ENCODE measurements at places on chromosomes 7 and 10.

DNA sequence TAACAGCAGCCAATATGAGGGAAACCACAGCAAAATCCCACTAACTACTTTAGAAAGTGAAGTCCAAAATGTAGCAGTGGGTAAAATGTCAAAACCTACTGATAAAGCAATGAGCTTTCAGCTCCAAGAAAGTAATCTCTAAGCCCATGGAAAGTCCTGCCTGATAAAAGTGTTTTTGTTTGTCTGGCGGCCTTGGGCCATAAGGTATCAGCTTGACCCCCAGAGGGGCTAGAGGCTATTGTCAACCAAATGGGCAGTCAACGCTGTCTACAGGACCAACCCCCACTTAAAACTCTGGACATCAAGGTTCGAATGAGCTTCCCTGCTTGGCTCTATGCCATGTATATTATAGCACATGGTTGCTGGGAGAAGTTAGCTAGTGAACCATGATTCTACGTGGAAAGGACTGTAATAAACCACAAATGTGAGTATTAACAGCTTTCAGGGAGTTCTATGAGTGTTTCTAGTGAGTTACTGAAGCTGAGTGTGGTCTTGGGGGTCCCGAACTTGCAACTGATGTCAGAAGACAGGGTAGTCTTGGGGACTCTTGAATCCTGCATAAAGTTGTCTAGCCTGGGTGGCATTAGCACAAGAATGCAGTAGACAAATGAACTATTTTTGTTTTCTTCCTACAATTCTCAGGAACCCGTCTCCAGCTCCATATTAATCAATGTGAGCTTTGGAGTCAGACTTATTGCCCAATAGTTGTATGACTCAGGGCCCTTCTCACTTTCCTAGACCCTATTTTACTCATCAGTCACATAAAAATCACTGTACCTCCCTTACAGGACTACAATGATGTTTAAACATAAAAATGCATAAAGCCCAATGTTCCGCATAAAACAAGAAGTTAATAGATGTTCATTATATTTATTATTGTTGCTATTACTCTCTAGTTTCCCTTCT is 164.9 kb downstream of the DGKI start:
- no peak for DNase-seq

DNA sequence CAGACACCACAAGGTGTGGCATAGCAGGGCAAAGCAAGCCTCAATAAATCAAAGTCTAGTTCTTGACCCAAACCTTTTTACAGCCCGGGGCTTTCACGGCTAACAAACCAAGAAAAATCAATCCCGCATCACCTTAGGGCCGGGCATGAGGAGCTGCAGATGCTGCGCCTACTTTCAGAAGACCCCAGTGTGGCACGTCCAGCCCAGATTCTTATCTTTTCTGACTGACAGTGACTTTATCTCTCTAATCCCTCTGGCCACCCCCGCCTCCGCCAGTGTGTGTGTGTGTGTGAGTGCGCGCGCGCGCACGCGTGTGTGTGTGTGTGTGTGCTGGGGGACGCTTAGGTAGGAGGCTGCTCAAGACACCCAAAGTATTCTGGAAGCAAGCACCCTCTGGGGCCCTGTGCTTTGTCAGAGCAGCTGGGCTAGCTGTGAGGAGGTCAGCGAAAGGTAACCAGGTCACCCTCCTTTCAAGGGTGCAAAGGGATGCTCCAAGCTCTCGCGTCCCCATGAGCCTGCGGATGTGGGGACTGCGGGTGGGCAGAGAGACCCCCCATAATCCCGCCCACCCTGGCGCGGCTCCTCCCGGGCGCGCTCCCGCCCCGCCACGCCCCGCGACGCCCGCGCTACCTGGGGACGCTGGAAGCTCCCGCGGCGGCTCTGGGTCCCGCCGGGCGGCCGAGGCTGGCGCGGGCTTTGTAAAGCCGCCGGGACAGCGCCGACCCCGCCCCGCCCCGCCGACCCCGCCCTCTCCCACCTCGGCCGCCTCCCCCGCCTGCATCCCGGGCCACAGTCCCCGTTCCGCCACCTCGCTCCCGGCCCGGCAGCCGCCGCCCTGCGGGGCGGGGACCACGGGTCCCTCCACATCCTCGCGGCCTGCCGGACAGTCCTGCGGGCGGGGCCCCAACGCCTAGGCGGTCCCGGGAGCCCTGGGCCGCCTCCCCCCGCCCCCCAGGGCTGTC is 57.1 kb upstream of the RHOBTB1 start:
- peak; percentile 93 for DNase-seq

DNA sequence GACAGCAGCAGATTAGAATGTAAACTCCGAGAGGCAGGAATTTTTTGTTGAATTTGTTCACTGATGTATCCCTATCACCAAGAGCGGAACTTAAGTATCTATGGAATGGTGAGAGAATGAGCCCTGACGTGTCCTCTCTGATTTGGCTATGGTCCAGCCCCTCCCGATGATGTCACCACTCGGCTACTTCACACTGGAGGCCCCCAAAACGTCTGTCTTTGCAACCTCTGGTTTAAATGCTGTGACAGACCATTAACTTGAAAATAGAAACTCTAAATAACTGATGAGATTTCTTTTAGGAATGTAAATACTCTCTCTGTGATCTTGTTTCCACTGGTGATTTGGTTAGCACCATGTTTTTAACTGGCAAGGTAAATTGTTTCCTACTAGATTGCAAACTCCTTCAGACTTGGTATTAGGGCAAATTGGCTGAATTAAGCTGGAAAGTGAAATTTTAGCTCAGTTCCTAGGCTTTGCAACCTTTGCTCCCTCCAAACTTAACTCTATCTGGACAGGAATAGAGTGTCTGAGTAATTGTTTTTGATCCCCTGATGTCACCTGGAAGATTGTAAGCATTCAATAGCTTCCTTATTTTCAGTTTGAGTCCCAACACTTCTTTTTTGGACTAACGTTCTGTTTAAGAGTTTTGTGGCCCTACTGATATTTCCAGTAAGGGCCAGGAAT is 19.1 kb downstream of the SLC16A12 start:
- no peak for DNase-seq

GRCh38 chr7:141585592-141586510 is 34.6 kb downstream of the AGK start:
- DNase-seq = no peak

DNA sequence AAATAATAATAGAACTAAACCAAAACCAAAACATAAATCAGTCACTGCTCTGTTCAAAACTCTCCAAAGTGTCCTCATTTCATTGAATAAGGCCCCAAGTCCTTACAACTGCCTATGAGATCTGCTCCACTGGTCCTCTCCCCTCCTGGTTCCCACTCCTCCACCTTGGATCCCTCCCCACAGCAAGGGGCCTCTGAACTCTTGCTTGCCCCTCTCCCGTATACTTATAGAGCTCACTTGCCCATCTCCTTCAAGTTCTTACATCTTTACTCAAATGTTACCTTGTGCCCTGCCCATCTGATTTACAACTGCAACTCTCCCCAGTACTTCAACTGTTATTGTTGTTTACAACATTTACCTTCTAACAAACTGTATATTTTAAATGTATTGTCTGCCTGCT is 819 bp downstream of the POLD2 start:
- DNase-seq = no peak

- no peak for DNase-seq
Measured at GRCh38 chr7:22331704-22332103, 25.2 kb downstream of the RAPGEF5 start.

DNA sequence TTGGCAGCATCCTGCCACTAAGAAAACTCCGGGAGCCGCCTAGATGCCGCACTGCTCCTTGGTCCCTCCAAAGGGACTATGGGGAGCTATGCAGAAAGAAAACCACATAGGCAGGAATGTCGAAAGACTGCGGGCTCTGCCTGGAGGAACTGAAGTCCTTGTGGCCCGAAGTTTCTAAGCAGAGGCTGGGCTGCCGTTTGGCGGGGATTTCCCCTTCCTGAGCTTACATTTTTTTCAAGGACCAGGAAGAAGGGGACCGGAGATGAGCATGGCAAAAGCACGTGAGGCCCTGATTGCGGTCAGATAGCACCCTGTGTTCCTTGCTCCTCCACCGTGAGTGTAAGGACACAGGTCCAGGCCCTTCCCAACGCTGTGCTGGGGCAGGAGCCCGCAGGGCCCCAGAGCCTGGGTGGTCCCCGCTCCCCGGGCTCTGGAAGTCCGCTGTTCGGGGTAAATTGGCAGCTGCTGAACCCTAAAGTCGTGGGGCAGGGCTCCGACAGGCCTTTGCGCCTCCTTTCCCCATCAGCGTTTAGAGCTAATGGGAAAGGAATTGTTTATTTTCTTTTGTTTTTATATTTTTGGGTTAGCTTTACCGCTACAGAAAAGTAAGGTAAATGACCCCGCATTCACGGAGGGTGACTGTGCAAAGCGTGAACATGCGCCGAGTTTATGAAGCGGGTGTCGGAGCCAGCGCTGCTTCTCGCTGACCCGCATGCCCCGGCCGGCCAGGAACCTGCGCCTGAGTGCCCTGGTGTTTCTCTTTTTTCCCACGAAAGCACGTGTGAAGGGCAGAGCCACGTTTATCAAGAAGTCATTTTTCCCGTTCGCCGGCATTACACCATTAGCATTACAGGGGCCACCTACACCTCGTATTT is 356.5 kb upstream of the ZNF32 start:
- DNase-seq = no peak

DNA sequence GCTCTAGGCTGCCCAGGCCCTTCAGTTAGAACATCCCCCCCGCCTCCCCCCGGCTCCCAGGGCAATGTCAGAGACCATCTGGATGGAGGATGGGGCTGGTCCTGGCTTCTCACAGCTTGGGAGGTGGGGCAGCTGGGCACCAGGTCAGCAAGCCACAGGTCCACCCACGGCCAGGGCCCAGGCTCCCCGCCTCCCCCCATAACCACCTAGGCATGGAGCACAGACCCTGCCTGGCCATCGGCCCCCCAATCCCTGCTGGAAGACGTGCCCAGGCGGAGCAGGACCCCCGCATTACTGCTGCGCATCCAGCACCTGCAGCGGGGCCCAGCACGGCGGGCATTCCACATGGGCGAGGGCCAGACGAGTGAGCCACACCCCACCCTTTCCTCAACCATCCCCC is 169.6 kb downstream of the ELFN1 start:
- no peak for DNase-seq

GRCh38 chr10:124351481-124352220 is 67.1 kb downstream of the OAT start:
- DNase-seq = no peak

DNA sequence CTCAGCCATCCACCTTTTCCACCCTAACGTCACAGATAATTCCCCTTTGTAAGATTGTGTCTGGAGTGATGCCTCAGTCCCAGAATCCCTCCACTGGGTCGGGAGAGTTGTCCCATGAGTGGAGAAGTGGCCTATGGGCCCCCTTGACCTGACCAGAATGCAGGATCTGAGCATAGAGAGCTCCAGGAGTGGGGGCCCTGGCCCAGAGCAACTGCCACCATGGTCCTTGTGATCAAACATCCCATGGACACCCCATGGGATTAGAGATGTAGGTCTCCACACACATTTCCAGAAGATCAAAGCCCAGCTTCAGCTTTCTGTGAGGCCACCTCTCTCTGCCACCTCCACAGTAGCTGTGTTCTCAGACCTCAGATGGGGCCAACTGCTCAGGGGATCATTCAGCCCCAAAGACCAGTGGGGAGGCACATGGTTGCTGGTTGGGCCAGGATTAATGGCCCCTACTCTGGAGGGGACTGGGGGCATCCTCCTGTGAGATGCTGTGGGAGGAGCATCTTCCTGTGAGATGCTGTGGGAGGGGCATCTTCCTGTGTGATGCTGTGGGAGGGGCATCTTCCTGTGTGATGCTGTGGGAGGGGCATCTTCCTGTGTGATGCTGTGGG is 28.5 kb upstream of the DPYSL4 start:
- no peak for DNase-seq

- no peak for DNase-seq
Measured at GRCh38 chr10:76115471-76116155, 684.2 kb downstream of the LRMDA start.

DNA sequence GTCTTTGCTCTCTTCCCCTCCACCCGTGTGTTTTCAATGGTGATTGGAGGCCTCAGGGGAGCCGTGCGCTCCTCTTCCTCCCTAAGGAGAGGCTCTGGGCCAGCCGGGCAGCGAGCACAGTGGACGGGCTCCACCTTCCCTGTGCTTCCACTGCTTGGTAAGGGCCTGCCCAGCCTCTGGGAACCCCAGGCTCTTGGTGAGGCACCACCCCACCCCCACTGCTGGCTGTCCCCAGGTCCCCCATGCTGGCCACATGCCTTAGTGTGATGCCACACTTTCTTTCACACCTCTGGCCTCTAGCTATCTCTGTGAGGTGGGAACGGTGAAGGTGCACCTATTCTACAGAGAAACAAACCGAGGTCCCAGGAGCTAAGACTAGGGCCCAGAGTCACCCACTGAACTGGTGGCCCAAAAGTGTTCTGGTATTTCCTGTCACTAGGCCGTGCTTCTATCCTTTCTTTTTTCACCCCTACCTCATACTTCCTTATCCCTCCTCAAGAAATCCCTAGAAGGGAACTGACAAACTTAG is 53.3 kb downstream of the UNC5B start:
- DNase-seq = no peak

DNA sequence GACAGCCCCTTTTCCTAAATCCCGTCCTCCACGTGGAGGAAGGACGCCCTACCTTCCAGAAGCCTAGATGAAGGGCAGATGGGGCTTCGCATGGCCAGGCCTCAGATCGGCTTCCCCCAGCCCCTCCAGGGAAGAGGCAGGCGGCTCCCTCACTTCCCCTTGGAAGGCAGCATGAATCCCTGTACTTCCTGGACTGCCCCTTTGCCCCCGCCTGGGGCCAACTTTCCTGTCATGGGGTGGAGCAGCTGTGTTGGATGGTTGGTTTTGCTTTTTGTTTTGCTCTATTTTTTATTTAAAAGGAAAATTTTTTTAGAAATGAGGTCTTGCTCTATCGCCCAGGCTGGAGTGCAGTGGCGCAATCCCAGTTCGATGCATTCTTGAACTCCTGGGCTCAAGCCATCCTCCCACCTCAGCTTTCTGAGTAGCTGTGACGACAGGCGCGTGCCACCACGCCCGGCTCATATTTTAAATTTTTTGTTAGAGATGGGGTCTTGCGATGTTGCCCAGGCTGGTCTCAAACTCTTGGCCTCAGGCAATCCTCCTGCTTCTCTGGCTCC is 27.2 kb downstream of the GTF2IRD1 start:
- no peak for DNase-seq

DNA sequence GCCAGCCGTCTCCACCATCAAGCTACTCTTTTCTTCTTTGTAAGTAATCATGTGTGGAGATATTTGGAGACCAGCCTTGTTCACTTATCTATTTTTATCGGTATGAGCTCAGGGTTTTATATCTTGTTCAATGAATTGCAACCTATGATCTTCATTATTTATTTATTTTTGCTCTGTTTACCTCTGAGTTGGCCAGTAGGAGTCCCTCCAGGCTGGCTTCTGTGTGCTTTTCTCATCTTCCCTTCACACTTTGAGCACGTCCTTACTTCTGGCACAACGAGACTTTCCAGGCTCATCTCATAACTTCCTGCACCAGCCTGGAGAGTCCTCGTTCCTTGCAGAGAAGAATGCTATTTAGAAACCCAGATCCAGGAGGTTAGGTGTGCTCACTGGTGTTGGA is 375.8 kb upstream of the PODXL start:
- DNase-seq = no peak
